ENCODE measurements at places on chromosomes 5 and 9.

DNA sequence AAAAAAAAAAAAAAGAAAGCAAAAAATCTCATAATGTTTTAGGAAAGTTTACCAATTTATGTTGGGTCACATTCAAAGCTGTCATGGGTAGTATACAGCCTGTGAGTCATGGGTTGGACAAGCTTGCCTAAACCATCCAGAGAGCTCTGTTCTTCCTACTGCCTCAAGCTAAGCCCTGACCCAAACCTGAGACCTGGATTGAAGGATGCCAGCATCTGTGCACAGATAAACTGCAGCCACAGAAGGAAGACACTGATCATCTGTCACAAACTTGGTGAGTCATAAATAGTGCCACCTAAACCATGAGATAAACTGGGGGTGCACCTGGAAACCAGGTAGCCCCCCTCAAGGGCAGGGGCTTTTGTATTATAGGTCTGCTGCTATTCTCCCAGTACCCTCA lies 31.0 kb downstream of the CSF2 start:
- no peak for DNase-seq

DNA sequence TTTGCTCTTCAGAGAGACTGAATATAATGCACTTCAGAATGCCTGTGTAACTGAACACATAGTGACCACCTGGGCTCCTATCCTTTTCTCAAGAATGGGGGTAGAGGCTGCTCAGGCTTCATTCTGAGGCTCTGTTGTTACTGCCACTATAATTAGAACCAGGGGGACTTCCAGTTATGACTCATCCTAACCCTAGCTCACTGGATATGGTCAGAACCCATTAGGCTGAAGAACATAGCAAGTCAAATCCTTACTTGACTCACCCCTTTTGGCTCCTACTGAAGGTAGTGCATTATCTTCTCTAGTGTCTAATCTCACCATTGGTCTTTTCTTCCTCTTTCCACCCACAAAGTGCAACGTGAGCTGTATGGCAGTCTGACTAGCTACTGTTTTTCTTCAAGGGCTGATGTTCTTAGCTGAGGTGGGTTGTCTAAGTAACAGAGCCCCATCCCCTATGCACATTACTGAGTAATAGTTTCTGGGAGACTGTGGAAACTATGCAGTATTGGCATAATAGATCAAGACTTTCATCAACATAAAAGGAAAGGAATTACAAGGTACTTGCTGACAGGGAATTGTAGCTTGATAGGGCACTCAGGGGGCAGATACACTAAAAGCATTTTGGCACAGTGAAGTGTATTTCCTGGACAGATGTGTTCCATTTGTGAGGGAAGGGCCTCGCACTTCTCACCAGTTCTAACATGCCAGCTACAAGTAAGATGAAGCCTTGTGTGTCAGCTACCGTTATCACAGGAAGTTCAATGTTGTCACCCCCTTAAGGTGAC lies 431.0 kb upstream of the MEF2C start:
- no peak for DNase-seq

GRCh38 chr5:132667309-132667708 lies 6.5 kb upstream of the IL4 start:
- no peak for DNase-seq

DNA sequence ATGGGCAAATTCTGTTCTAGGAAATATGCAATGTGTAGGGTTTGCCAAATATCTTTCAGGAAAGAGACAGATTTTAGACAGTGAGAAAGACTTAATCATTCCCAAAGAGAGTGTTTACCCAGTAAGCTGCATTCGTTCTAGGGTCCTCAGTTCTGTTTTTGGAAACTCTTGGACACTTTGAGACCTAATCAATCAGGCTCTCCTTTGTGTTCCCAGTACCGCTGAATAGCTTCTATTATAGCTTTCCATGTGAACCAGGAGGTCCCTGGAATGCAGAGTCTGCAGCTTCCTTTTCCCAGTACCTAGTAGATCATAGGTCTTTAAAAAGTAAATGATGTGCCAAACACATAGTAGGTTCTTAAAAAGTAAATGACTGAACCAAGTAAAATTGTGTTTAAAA lies 11.4 kb upstream of the SPINK1 start:
- no peak for DNase-seq

- peak; percentile 27 for DNase-seq
Observed at GRCh38 chr5:151670953-151671636, 15.6 kb downstream of the SPARC start.

- no peak for DNase-seq
Observed at GRCh38 chr5:59471463-59471862, 422.1 kb downstream of the PDE4D start.

- DNase-seq = no peak
Observed at GRCh38 chr9:85216601-85217000, 525.2 kb downstream of the AGTPBP1 start.

- DNase-seq = no peak
Observed at GRCh38 chr9:91162784-91163443, 198.8 kb downstream of the AUH start.

GRCh38 chr9:36985769-36986467 lies 48.1 kb downstream of the PAX5 start:
- no peak for DNase-seq

- DNase-seq = no peak
Observed at GRCh38 chr5:14753292-14753691, 88.8 kb downstream of the OTULIN start.

- DNase-seq = peak; percentile 80
Observed at GRCh38 chr5:151223447-151224264, at the start of gene CCDC69. Gene CCDC69 (minus strand): TSS chr5:151224092. CDS start chr5:151223970, 122 bp downstream.

GRCh38 chr5:107224272-107224671 lies 446.5 kb downstream of the EFNA5 start:
- DNase-seq = no peak
